Stimulated activated CD4-positive, alpha-beta T cell treated with anti-CD3 and anti-CD28 coated beads, Interleukin-2, amount 100 ng/mL, for 4 hours (primary cell): ENCODE measurements at places on chromosomes 16 and 17.

GRCh38 chr17:48556576-48557401 is 11.9 kb upstream of the HOXB2 start:
- DNase-seq = no peak

GRCh38 chr17:78718575-78719208 is 63.4 kb downstream of the CYTH1 start:
- DNase-seq = no peak

DNA sequence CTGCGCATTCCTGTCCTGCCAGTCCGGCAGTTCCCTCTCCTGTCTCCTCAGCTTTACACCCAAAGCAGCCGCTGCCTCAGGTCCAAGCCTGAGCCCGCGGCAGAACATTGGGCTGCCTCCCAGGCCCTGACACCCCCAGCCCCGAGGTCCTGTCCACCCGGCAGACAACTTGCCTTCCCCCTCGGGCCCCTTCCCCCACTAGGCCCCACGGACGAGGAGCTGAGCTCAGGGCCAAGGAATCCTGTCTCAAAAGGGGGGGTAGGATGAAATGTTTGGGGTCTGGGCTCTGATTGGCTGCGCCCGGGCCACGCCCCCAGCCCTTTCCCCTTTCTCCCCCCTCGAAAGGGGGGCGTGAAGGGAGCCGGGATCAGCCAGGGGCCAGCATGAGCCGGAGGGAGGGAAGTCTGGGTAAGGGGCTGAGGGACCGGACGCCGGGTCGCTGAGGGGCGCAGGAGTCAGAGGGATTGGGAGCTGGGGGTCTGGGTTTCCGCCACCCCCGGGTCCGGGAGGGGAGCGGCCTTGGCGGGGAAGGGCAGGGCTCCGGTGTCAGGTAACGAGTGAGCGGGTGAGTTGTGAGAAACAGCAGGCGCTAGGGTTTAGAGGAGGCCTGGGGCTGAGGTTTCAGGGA is at the start of gene CTF1:
CTF1 (plus strand) TSS at position 354 of the 628 bp plus-strand sequence; CDS start at position 384, 30 bp downstream.
- no peak for DNase-seq

GRCh38 chr16:57572978-57573728 is 30.7 kb downstream of the ADGRG5 start:
- no peak for DNase-seq

DNA sequence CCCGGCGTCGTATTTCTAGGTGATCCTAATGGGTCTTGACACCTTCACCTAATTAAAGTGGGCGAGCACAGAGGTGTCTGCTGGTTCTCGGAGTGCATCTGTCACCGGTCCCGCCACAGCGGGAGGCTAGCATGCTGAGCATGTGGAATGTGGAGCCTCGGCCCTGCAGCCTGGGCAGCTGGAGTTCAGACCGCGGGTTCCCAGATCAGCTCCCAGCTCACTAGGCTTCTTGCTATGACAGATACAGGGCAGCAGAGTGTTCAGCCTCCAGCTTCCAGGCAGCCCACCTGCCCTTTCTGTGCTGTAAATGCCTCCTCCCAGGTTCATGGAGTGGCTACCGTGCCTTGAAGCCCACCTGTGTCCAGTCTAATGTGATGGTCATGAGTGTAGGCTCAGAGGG is 166.7 kb downstream of the CPPED1 start:
- DNase-seq = no peak

- DNase-seq = peak; percentile 15
Measured at GRCh38 chr17:65231662-65232335, 94.6 kb downstream of the RGS9 start.

DNA sequence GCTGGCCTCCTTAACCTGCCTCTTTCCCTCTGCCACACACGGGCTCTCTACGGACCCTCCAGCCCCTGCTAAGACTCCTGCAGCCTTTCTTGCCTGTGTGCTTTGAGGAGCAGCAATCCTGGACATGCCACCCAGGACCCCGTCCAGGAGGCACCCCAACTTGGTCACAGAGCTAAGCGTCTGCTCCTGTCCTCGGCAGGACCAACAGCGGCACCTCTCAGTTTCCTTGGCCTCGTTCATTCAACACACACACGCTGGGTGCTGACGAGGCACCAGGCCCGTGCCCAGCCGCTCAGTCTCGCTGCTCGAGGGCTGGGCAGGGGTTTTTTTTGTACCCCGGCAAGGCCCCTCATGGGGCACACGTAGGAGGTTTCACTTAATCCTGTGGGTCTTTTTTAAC is 15.2 kb downstream of the RPH3AL start:
- no peak for DNase-seq

- no peak for DNase-seq
Measured at GRCh38 chr16:66058172-66058691, 308.3 kb upstream of the CDH5 start.

DNA sequence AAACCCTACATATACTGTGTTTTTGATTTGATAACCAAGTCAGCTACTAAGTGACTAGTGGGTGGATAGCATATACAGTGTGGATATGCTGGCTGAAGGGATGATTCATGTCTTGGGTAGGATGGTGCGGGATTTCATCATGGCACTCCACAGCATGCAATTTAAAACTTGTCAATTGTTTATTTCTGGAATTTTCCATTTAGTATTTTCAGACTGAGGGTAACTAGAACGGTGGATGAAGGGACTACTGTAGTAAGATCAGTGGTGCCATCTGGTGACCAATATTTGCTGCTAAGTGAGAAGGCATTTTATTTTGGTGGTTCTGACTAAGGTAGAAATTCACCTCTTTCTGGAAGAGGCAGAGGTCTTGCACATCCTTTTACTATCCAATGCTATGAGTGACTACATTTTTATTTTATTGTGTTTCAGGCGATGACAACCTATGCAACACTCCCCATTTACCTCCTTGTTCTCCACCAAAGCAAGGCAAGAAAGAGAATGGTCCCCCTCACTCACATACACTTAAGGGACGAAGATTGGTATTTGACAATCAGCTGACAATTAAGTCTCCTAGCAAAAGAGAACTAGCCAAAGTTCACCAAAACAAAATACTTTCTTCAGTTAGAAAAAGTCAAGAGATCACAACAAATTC is 3.1 kb downstream of the CDC6 start:
- peak; percentile 21 for DNase-seq

DNA sequence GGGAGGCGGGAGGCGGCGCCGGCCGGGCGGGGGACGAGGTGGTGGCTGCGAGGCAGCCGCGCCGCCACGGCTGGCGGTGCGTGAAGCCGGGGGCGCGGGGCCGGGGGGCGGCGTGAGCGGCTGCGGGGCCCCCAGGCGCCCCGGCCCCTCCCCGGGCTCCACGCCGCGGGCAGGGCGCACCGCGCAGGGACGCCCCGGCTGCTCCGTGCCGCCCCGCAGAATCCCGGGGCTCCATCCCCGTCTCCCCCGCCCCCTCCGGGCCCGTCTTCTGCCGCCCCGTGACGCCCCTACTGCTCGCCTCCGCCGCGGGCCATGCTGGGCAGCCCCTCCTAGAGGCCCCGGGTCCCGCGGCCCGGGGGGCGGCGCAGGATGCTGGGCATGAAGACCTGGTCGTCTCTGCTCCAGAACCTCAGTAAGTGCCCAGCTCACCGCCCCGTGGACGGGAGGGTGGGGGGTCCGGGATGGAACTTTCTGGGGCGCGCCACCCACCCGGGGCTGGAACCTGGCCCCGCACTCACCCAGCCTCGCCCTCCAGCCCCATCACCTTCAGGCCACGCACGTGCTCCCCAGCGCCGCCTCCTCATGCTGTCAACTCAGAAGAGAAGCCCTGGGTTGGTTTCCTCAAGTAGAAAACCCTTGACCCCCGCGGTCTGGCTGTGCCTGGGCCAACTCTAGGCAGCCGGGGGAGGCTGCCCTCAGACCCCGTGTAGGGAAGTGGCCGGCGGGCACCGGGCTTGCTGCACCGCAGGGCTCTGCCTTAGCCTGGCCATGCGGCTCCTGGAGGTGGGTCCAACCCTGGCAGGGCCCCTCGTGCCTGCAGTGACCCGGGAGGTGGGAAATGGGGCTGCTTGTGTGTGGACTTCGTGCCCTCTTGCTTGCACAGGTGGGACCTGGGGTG is 150.2 kb upstream of the GSE1 start:
- no peak for DNase-seq

- DNase-seq = no peak
Measured at GRCh38 chr16:72569677-72570076, 397.7 kb upstream of the PMFBP1 start.

- DNase-seq = no peak
Measured at GRCh38 chr17:34613064-34614019, 34.0 kb downstream of the TMEM132E start.

GRCh38 chr16:62213763-62214162 is 177.5 kb upstream of the CDH8 start:
- DNase-seq = no peak

- no peak for DNase-seq
Measured at GRCh38 chr17:75155191-75155601, 884 bp upstream of the JPT1 start.

- peak; percentile 9 for DNase-seq
Measured at GRCh38 chr16:12646490-12647274, 157.0 kb downstream of the CPPED1 start.

GRCh38 chr16:53055541-53056391 is 975 bp downstream of the CHD9 start:
- no peak for DNase-seq

GRCh38 chr16:720447-720989 is 428 bp upstream of the ANTKMT start:
- DNase-seq = no peak

DNA sequence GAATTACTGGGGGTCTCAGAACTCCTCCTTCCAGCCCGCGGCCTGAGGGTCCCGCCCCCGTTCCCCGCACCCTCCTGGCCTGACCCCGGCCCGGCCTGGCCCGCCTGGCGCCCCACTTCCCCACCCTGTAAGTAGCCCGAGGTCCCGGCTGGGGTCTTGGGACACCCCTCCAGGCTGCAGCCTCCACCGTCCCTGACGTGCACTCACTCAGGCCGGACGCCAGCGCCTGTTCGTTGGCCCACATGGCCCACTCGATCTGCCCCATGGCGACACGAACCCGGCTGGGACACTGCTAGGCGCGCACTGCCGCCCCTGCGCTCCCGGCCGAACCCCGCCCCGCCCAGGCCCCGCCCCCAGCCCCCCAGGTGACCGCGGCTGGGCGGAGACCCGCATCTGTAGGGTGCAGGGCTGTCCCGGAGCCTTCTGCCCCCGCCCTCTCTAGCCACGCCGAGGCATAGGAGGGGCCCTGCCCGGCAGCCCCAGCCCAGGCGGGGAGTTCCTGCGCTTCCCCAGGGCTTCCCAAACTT is at the start of gene CYBA:
CYBA (minus strand) TSS at position 305 of the 527 bp plus-strand sequence; CDS start at position 265, 40 bp downstream.
- DNase-seq = peak; percentile 58

- DNase-seq = no peak
Measured at GRCh38 chr17:80997424-80998117, 5.9 kb downstream of the CHMP6 start.

DNA sequence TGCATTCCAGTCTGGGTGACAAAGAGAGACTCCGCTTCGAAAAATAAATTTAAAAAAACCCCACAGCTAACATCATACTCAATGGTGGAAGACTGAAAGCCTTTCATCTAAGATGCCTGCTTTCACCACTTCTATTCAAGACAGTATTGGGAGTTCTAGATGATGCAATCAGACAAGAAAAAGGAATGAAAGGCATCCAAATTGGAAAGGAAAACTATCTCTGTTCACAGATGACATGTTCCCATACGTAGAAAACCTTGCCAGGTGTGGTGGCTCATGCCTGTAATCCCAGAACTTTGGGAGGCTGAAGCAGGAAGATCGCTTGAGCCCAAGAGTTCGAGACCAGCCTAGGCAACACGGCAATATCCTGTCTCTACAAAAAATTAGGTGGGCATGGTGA is 31.1 kb downstream of the RANBP10 start:
- DNase-seq = no peak

DNA sequence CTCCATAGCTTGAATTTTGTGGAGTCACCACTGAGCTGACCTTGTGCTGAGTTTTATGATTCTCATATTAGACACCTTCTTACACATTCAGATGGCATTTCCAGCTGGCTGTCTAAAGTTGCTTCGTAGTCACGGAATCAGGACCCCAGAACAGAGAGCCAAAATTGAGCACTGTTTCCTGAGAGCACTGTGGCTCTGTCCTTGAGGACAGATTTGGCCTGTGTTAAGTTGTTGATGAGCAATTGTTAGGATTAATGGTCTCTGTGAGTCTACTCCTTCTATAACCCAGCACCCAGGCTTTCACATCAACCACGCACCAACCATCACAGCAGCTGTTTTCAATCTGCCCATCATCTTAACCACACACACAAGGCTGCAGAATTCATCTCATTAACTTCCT is 277.5 kb upstream of the HSBP1 start:
- no peak for DNase-seq
